ENCODE measurements at places on chromosomes 3 and 15.

DNA sequence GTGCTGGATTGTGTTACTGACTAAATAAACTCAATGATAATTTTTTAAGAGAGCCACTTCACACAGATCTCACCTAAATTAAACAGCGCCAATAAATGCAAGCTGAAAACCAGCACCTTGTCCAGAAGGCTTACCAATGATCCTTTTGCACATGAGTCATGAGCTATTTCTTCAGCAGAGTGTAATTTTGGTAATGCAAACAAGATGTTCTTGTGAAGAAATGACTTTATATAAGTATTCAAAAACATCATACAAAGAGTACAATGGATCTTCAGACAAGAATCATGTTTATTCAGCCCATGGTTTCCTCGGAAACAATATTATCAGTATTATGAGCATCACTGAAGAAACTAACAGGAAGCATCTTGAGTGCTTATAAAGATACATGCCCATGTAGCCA is 263.8 kb upstream of the UBE2E2 start:
- no peak for DNase-seq

GRCh38 chr3:43343185-43343584 is 56.8 kb downstream of the SNRK start:
- DNase-seq, result no peak

DNA sequence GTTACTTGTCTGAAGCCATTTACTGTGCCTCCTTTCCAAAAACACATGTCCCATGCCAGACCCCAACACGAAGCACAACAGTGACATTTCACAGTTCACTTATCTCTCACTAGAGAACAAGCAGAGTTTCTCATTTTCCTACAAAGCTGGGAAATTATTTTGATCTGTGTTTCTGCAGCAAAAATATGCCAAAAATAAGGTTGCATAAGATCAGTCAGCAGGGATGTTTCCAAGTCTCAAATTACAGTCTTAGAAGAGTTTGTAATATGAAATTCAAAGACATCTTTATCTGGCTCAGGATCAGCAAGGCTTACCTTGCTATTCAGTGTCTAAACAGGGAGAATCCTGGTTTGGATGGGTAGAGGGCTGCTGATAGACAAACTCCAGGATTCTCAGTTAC is 75.5 kb downstream of the GJD2 start:
- DNase-seq, result no peak

- DNase-seq, result no peak
These were observed 159.7 kb downstream of the POLR2M start for GRCh38 chr15:57866149-57866736.

- no peak for DNase-seq
These were observed 20.0 kb upstream of the CRABP1 start for GRCh38 chr15:78320183-78320582.

DNA sequence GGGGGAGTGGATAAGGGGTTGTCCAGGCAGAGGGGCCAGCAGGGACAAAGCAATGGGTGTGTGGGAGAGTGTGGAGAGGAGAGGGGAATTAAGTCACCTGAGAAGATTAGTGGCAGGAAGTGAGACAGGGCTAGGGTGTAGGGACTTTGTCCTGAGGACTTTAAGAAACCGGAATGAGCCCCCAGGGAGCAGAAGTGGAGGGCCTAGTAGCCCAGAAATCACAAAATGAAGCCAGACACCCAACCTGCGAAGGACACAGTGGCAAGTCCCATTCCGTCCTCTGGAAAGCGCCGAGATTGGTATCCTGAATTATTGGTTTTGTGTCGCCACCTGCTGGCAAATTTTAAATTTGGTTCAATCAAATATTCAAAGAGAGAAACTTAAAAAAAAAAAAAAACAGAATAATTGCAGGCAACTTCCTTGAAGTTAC is 78.0 kb upstream of the SLC25A36 start:
- DNase-seq, result no peak

DNA sequence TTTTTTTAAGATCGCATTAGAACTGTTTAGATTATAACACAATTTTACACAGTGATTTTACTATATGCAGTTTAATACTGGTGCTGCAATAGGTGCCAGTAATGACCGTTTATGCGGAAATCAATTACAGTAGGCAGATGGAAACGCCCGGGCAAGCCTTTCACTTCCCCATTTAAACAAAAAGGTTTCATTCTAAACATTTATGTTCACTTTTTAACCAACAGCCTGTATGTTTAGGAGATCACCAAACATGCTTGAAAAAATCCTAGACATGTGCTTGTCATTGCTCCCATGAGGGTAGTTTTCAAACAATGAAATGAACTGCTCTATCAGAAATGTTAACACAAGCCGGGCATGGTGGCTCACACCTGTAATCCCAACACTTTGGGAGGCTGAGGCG is 2.7 kb downstream of the BNIP2 start:
- no peak for DNase-seq

DNA sequence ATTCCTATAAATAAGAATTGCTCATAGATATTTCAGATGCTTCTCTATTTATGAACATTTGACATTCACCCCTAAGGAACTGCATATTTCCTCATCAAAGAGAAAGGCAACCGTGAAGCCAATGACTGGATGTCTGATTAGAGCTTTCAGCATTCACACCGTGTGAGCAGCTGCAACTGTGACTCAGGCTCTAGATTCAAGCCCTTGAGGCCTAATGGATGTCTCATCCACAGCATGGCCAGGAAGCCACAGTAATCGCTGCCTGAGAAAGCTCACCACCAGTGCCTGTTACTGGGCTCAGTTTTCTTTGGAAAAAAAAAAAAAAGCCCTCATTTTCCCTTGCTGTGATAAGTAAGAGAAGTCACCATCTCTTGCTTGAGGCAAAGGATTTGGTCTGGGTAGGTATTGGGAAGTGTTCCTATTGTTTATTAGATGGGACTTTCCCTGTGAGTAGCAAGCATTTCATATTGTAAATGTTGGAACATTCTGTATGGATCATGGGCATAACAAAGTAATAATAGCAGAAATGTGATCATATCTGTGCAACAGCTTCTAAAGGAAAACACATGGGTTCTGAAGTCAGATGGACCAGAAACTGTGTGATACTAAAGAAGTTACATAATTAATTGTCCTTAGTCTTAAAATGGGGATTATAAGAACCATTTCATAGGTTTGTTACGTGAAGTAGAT is 783.7 kb downstream of the AGBL1 start:
- no peak for DNase-seq
